ENCODE measurements at places on chromosomes 12 and 14. TPM values are rescaled to one million over a fixed set of nuclear protein-coding genes. Genes with fewer than 3 reads are reported as not detected.

Gene ESRRB
- total RNA-seq, result 0.29 TPM

Gene ACAD10
- total RNA-seq, result 10.6 TPM

Gene DPPA3
- total RNA-seq, result not detected

Gene TRHDE
- 0.02 TPM for total RNA-seq

Gene PWP1
- total RNA-seq, result 86.1 TPM

Gene NOPCHAP1
- 37.4 TPM for total RNA-seq

Gene GPRC5D
- total RNA-seq, result not detected

Gene PTCSC3
- total RNA-seq, result not detected

Gene SYNDIG1L
- total RNA-seq, result not detected

Gene RHEBL1
- total RNA-seq, result 6.0 TPM

Gene BAZ1A
- 27.6 TPM for total RNA-seq

Gene IL23A
- total RNA-seq, result 0.22 TPM

Gene RNU6-8
- total RNA-seq, result not detected

Gene GPR84
- 0.15 TPM for total RNA-seq

Gene AEBP2
- total RNA-seq, result 20.0 TPM

Gene KRT83
- 6.0 TPM for total RNA-seq

Gene TAS2R46
- not detected for total RNA-seq

Gene WDHD1
- total RNA-seq, result 12.5 TPM

Gene C12orf76
- total RNA-seq, result 7.8 TPM

Gene TAS2R30
- total RNA-seq, result not detected

Gene OVCH1
- not detected for total RNA-seq

Gene ZNF385A
- 21.2 TPM for total RNA-seq

Gene KRT78
- not detected for total RNA-seq

Gene KRT72
- not detected for total RNA-seq

Gene SLCO1C1
- total RNA-seq, result not detected

Gene SRP54
- total RNA-seq, result 55.7 TPM

Gene SERPINA12
- total RNA-seq, result not detected

Gene CLEC4C
- total RNA-seq, result not detected

Gene MYL2
- total RNA-seq, result 0.54 TPM

Gene NOVA1
- 4.7 TPM for total RNA-seq

Gene ARID4A
- 5.2 TPM for total RNA-seq

Gene NEK9
- total RNA-seq, result 26.7 TPM

Gene NANOG
- not detected for total RNA-seq

Gene FSCB
- total RNA-seq, result not detected

Gene RD3L
- not detected for total RNA-seq

Gene PIANP
- total RNA-seq, result 1.0 TPM

Gene OR4E2
- total RNA-seq, result not detected

Gene GAS2L3
- 6.2 TPM for total RNA-seq

Measured in A549 treated with Mapracorat at 1 μM for 4 hours (cell line).